Umbilical cord (tissue), 2 donors: ENCODE measurements at places on chromosomes 13 and 19. TPM values are rescaled to one million over a fixed set of nuclear protein-coding genes. Genes with fewer than 3 reads are reported as not detected.

- no peak for DNase-seq
Observed at GRCh38 chr19:47024502-47024901, 4.9 kb downstream of the NPAS1 start.

DNA sequence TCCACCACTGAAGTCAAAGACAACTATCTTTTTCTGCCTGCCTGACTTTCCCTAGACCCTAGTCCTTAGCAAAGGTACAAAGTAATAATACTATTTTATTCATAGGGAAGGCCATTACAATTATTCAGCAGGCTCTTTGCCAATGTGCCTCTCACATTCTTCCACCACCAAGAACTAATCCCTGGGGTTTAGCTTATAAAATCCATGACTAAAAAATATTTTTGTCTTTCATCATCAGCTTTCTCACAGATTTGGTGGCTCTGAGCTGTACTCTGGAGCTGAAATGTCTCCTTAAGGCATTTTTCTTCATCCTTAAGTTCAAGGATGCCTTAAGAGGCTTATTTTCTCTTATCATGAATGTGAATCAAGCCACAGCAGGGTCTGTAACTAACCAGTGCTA, 96.1 kb downstream of the OXGR1 start:
- DNase-seq = peak; percentile 71

GRCh38 chr19:51258165-51259160, 7.6 kb downstream of the SIGLECL1 start:
- no peak for DNase-seq

GRCh38 chr13:97202761-97203160, 19.4 kb upstream of the MBNL2 start:
- no peak for DNase-seq

DNA sequence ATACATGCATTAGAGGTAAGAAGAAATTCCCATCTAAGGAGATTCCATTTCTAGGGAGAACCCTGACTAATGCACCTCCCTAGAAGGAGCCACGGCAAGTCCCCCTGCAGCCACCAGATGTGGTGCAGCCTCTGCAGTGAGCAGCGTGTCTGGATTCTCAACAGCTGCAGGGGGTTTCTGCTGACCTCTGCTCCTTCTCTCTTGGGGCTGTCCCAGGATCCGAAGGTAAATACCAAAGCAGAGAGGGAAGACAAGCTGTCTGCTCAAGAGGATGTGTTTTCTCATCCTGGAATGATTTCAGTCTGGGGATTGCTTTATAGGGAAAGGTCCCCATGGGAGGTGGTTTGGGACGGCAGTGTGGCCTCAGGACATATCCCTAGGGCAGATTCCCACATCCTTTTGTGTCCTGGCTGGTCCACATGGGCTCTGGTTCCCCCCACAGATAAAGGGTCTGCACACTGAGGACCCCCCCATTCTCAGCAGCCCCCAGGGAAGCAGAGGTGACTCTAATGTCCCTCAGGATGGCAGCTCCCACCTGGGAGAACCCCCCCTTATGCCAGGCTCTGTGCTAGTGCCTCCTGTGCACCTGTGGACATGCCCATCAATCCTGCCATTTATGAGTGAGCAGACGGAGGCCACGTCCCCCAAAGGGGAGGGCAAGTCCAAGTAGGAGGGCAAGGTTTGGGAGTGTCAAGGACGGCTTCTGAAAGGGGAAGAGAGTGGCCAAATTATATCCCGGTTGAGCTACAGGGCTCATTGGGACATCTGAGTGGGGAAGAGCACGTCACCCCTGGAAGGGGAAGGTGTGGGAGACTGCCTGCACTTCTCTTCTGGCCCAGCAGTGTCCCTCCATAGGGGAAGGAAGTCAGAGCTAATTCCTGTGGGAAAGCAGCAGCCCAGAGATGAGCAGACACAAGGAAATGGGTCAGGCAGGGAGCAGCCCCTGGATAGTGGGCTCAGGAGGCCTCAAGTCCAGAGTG, 10.2 kb upstream of the OR10H5 start:
- DNase-seq = no peak

DNA sequence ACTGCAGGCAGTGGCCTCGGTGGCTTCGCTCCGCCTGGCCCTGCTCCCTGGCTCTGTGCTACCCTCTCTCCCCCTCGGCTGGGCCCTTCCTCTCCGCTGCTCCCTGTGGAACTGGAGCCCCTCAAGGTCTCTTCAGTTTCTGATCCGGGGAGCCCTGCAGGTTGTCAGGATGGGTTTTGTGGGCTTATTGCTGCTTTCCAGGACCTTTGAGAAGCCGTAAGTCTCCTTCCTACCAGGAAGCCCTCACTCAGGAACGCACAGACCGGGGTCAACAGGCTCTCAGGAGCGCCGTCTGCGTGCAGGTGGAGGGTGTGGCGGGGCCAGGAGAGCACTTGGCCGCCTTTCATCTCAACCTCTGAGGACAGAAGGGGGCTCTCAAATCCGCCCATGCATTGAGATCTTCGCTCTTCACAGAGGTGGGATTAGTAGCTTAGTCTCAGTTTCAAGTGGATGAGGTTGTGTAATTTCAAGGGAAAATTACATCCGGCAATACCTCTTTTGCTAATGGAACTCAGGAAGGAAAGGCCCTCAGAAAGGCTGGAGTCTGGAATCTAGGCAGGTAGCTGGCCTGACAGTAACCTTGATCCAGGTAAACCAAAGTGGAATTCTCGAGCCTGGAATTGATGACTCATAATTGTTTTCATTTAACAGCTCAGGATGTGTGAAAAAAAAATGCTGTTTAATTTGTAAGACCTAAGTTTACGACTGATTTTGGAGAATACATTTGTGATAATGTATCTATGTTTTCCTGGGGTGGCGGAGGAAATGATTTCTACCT, 102.0 kb downstream of the ATP11A start:
- no peak for DNase-seq

DNA sequence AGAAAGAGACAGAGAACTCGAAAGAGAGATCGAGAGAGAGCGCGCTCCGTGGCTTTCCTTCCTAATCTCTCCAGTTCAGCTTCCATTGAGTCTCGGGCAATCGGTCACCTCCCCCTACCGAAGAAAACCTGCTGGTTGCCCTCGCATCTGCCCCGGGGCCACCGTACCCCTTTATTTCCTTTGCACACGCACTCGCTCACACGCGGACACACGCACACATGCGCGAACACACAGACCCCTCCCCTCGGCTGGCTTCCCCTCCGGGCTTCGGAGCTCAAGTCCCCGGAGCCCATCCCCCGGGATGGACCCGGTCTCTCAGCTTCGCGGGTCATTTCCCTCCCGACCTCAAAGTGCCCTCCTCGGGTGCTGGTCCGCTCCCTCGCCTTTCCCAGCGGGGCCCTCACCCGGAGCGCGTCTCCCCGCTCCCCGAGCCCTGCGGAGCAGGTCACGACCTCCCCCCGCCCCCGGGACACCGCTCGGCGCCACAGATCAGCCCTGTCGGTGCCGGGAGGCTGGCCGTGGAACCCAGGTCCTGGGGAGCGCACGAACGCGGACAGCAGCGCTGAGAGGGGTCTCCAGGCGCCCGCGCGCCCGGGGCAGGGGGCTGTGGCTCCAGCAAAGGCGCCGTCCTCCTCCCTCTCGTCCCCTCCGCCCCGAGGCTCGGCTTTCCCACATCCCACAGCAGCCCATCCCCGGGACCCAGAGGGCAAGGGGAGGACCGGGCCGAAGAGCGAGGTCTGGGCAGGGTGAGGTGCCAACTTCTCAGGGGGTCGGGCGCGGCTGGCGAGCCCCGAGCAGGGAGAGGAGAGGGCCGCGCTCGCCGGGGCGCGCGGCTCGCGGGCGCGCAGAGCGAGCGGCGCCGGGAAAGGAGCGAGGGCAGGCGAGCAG, 1.8 kb downstream of the DACH1 start:
- DNase-seq = no peak

- DNase-seq = no peak
Observed at GRCh38 chr19:8310342-8311055, 2.3 kb upstream of the CD320 start.

DNA sequence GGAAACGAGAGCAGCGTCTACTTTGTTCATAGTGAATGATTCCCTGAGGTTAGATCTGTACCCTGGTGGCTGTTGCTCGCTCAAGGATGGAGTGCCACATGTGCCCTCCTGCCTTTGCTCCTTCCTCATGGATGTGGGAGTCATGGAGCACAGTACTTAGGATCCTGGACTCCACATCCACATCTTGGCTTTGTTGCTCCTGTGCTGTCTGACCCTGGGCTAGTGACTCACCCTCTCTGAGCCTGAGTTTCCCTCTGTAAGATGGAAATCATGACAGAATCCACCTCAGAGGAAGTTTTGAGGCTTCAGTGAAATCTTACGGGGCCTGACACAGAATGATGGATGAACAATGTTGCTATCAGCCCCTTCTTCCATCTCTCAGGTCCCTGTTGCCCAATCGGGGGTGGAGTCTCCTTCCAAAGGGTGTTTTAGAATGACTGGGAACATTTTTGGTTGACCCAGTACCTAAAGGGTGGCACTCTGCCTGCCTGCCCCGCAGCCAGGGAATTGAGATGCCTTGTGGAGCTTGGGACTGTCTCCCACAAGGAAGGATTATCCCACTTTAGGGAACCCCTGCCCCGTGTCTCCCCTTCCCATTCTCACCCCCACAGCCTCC, 9.8 kb upstream of the TIMM50 start:
- DNase-seq = no peak

DNA sequence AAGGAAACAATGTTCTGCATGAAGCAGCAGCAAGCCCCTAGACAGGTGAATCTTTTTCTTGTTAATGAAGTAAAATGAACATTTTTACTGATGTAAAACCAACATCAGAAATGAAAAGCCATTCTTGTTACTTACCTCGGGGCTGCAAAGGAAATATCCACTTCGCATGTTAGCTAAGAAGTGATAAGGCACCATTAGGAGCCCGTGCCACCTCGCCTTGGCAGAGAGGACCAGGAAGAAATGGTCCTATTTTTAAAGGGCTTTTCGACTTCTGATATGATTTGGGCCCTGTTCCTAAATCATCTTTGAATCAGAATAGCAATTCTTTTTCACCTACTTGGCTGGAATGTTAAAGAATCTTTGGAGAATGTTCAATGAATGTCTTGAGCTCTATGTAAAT, 183.2 kb downstream of the OXGR1 start:
- no peak for DNase-seq

PRTN3 gene
- not detected for total RNA-seq

ZNF554 gene
- 7.0 TPM for total RNA-seq

RGL3 gene
- 0.96 TPM for total RNA-seq

ADM5 gene
- total RNA-seq = 1.9 TPM

HIPK4 gene
- 0.72 TPM for total RNA-seq

COL4A2 gene
- 1,871 TPM for total RNA-seq

C13orf42 gene
- 0.48 TPM for total RNA-seq

SHISA7 gene
- 1.2 TPM for total RNA-seq
